ENCODE measurements at places on chromosomes 11 and 22.

DNA sequence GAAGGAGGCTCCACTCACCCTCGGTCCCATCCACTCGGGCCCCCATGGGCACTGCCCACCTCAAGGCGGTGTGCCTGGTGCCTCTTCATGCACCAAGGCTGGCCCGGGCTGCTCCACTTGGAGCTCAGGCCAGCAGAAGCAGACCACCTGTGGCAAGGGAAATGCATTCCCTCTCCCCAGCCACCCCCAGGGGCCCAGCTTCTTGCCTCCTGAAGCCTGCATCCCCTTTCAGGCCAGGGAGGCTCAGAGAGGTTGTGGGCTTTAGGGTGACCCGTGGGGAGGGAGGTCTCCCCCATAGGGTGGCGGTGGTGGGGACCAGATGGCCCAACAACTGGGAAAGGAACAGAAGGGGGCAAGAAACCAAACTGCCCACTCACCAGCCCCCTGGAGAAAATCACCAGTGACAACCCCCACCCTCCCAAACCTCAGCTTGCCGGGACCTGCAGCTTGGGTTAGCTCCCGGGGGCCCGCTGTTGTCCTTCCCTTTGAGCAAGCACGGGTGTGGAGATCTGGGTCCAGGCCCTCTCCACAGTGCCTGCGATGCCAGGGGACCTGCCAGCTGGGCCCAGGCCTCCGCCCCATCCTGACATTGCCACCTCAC is 8.4 kb downstream of the CBX6 start:
- DNase-seq: no peak

- DNase-seq: no peak
Observed at GRCh38 chr11:122430490-122430889, 225.0 kb upstream of the UBASH3B start.

- DNase-seq: no peak
Observed at GRCh38 chr11:74037309-74037708, 28.4 kb upstream of the UCP3 start.

GRCh38 chr11:11078344-11079086 is 220.7 kb upstream of the ZBED5 start:
- no peak for DNase-seq

GRCh38 chr11:104688731-104689130 is 209.5 kb downstream of the CASP12 start:
- DNase-seq: no peak

GRCh38 chr11:43577566-43578264 is 102.8 kb upstream of the HSD17B12 start:
- DNase-seq: no peak

DNA sequence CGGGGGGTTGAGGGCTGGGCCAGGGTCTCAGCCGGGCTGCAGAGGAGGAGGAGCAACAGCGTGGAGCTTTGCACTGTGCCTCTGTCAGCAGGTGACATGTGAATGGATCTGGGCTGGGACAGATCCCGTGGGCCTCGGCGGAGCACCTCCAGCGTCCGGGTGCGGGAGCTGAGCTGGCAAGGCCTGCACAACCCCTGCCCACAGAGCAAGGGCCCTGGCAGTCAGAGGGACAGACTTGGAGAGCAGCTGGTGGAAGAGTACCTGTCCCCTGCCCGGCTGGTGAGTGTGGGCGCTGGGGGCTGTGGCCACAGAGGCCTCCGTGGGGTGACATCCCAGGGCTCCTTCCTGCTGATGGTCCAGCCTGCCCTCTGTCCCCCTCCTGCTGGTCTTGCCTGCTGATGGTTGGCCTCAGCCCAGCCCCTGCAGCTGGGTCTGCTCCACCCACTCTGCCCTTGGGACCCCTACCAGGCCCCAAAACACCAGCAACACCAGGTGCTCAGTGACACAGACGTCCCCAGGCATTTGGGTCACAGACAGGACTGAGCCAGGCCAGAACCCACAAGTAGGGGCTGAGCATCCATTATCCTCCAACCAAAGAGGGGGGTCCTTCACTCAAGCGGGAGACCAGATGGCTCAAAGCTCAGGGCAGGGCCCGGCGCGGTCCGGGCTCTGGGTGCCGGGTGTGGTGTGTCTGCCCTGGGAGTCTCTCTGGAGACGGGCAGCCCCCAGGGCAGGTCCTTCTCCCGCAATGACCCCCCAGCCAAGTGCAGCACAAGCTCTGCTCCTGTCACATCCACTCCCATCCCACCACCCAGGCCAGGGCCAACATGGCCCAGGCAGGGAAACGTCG is 3.5 kb downstream of the LRRC56 start:
- no peak for DNase-seq

GRCh38 chr11:40291329-40291728 is 1168.1 kb downstream of the LRRC4C start:
- no peak for DNase-seq

DNA sequence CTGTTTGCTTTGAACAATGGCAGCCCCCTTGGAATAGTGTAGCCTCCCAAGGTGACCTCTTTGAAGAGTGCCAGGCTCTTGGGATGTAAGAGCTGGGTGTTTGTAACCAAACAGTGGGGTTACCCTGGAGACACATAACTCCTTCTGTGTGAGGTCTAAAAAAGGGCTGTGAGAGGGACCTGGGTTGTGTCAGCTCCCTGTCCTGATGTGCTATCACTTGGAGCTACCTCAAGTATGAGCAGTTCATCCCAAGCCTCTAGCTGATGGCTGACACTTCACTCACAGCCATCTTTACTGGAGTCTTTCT is 40.2 kb downstream of the TSPAN18 start:
- DNase-seq: no peak

DNA sequence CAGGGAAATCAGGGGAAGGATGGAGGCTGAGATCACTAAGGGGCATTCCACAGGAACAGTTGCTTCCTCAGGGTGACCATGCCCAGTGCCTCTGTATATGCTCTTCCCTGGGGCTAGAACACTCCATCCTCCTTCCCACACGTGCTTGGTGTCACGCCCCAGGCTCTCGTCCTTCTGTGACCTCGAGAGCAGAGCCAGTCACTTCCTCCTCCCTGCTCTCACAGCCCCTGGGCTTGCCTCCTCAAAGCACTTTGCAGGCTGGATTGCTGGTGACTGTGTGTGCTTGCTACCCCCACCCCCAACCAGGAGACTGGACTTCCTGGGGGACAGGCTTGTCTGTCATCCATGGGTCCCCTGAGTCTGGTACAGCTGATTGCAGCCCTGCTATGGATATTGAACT is 56.5 kb upstream of the AMPD3 start:
- no peak for DNase-seq

GRCh38 chr11:106133529-106133928 is 56.1 kb downstream of the AASDHPPT start:
- no peak for DNase-seq

DNA sequence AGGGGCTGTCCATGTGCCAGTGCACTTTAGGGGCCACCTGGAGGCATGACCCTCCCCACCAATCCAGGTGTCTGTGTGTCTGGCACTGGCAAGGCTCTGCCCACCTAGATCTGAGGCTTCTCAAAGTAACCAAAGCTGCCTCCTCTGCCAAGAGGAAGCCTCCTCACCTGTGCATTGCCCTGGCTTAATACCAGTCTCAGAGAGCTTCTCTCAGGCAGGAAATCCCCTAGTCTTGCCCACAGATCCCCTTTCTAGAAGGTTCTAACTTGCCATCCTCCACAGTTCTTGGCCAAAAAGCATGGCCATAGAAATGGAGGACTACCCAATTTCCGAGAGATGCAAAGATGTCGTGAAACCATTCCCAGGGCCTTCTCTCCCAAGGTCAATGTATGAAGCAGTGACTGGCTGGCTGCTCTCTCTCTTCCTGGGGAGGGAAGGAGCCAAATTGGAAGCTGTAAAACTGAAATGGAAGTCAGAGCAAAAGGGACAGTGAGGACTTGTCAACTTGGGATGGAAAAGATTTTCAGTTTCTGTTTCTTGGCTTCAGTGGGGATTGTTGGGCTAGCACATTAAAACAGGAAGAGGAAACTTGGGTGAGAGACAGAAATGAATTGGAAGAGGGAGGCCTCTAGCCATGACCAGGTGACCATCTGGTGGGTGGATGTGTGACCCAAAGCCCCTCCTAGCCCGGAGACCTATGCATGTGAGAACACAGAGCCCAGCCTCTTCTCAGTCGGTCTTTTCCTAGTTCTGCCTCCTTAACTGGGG is 68.8 kb downstream of the PRDM11 start:
- no peak for DNase-seq

- DNase-seq: no peak
Observed at GRCh38 chr11:12512132-12512531, 134.8 kb downstream of the PARVA start.

DNA sequence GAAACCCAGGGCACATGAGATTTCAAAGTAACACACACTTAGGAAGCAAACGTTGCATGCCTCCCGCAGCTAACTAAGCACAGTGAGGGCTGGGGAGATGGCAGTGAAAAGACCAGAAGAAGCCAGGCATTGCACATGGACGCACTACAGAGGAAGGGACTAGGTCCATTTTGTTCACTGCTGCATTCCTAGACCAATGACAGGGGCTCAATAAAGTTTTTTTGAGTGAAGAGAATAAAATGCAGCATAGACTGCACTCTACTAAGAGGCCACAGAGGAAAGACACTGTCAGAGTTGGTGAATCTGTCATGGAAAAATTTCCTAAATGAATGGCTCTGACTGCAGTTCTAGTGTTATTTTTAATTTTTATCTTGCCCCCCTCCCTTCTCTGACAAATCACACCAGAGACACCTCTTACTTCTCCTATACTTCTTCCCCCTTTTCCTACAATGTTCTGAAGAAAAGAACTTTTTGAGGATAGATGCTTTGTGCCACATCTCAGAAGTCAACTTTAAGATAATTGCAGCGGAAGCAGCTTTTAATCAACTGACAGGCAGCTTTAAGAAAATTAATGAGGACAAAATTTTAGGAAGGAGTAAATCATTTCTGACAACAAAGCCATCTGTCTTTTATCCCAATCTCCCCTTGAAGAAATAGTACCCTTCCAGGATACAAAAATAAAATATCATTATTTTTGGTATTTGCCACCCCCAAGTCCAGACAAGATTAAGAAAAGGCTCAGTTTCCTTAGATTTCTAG is 34.8 kb upstream of the CHRM4 start:
- no peak for DNase-seq

DNA sequence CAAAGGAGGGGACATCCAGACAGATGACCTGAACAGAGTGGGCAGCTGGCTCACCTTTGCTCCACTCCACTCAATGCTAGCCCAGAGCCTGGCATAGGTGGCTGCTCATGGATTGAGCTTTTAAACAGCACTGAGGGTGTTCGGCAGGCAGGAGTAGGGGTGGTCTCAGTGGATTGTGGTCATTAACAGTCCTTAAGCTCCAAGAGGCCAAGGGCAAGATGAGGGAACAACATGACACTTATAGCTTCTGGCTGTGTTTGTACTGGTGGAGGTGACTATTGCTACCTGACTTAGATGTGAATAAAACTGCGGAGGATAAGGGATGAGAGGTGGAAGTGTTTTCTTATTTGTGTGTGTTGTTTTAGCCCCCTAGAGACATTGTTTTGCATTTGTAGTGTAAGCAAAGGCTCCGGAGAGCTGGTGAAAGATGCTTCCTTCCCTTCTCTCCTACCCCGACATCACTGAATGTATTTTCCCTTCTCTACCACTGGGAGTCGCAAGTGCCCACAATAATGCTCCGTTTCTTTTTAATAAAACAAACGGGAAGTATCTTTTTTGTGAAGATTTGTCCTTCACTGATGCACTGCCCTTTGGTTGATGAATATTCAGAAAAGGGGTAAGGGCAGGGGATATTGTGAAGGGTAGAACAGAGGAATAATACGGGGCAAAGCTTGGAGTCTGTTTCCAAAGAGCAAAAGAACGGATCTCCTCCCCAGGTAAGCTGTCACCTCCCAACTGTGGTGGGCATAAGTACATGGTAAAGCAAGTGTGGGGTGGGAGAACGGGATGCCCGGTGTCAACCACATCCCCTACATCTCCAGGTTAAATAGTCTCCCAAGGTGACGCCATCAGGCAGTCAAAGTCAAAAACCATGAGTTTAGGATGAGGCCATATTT is 27.5 kb upstream of the MTNR1B start:
- no peak for DNase-seq

- DNase-seq: no peak
Observed at GRCh38 chr11:27705873-27706820, 5.9 kb upstream of the BDNF start.

DNA sequence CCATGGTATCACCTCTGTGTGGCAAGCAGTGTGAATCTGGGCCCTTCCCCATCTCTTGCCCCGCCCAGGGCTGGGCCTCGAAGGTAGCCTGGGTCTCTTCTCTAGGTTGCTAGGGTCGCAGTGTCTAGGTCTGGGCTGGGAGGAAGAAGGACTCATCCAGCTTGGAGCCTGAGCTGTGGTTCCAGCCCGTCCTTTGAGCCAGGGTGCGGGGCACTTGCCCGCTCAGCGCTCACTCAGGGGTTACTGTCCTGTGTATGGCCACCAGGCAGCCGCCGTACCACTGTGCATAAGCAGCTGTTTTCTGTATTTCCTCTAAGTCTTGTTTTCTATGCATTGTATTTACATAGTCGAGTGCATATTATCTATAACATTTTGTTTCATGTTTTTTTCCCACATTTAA is 160.9 kb downstream of the TBC1D22A start:
- DNase-seq: no peak

Data from GF-D8 (cell line).